ENCODE measurements at places on chromosomes 7 and 10.

DNA sequence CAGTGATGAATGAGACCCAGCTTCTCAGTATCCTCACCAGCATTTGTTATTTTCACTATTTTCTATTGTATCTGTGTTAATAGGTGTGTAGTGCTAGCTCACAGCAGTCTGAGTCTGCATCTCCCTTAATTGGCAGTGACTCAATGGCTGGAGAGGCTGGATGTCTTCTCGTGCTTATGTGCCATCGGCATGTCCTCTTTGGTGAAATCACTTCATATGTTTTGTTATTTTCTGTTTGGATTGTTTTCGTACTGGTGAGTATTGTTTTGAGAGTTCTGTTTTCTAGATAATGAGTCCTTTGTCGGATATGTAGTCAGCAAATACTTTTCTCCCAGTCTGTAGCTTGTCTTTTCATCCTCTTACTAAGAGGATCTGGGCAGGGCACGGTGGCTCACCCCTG, 66.1 kb downstream of the AMZ1 start:
- DNase-seq: no peak

- no peak for DNase-seq
Observed at GRCh38 chr7:32212321-32212720, 142.1 kb upstream of the PDE1C start.

DNA sequence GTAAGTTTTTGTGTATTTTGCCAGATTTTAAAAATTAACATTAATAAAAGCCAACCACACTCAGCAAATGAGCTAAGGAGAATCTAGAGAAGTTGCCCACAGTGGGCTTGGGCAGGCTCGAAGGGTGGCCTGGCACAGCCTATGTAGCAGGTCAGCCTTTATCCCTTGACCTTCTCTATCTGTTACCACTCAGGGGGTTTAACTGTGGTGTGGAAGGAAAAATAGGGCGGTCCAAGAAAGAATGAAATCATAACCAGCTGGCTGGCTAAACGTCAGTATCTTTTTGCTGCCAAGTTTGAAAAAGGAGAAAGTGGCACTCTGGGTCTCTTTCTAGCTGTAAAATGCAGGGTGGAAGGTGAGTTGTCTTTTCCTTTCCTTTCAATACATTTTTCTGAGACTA, 130.3 kb upstream of the ASAH2 start:
- no peak for DNase-seq

DNA sequence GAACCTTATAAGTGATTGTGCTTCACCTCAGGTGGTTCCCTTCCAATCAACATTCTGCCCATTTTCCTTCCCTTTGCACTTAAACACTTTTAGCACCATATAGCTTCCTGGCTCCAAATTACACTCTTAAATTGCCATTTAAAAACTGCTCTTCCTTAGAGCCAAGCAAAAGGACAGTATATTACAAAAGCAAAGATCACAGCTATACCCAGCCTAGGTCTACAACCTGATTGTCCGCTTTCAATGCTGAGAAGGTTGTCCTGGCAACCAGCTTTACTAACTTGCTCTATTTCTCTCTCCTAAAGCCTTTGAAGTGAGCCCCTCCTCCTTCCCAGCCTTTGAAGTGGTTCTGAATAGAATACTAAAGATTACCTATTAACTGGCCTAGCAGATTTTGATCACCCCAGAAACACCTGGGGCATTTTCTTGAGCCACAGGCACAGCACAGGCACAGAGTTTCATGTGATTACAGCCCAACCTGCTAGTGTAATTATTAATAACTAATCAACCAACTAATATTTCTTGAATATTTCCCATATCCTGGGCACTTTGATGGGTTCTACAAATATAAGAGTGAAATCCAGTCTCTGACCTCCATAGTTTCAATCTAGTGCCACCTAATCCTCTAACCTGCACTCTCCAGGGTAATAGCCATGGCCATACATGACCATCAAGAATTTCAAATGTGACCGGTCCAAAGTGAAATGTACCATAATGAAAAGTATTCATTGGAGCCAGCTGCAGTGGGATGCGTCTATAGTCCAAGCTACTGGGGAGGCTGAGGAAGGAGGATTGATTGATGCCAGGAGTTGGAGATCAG, 63.6 kb upstream of the TRIM24 start:
- DNase-seq: no peak

GRCh38 chr10:113369365-113369694, 183.5 kb upstream of the HABP2 start:
- no peak for DNase-seq

DNA sequence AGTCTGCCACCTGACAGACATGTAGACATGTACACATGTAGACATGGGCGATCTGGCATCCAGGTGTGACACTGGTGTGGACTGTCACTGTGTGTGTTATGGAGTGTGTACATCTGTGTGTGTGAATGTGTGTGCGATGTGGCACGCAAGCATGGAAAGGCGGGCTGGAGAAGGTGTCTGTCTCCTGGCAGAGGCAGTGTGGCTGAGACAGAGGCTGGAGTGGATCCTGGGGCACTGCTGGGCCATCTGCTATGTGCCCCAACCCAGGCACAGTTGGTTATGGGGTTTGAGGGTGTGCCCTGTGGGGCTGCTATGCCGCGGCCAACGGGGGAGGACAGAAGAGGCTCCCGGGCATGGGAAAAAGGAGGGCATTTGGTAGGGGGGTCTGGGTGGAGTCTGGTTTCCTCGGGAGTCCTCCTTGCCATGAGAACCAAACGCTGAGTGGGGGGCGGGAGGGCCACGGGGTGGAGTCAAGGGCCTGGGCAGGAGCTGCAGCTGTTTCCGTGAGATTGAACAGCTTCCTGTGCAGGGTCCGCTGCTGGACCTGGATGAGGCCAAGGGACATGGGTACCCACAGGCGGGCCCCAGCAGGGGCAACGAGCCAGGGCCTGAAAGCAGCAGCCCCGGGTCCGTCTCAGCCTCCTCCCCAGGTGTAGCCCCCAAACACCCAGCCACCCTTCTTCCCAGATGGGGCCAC, 1.3 kb downstream of the ELN start:
- no peak for DNase-seq

DNA sequence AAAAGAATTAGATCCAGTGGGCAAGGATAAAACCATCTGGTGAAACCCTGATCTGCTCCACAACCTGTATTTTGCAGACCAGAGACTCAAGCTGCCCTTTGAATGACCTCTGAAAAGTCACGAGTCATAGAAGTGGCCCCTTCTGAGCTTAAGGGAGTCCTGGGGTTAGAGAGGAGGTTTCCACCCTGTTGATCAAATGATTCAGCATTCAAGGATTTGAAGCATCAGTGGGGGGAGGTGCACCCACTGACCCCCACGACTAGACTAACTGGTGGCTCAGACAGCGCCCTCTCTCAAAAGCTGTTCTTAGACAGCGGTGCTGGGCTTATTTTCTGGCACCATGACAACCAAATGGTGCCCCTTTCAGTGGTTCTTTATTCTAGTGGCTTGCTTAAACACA, 44.3 kb downstream of the PLCE1 start:
- no peak for DNase-seq

- no peak for DNase-seq
Observed at GRCh38 chr7:70756789-70757188, 375.2 kb upstream of the GALNT17 start.

GRCh38 chr10:50992972-50993766, 81.1 kb upstream of the PRKG1 start:
- DNase-seq: no peak

DNA sequence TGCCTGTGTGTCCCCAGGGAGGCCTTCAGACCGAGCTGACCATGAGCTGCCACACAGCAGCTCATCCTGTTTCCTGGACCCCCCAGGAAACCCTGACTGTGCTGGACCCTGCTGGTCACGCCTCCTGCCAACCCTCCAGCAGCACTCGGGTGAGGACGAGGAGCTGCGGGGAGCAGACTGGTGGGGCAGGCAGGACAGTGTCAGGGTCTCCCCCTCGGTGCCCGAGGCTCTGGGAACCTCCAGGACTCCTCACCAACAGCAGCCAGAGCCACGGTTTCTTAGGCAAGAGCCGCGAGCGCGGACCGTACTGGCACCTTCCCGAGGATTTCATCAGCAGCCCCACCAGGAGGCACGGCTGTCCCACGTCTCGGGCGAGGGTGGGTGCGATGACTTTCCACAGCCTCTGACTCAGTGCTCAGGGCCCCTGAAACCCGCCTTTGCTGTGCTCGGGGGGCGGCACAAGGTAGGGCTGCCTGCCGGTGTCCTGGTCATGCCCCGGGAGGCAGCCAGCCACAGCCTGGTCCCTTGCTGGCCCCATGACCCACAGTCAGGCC, 186.9 kb downstream of the ELFN1 start:
- peak; percentile 51 for DNase-seq

GRCh38 chr7:70316745-70317144, 718.5 kb downstream of the AUTS2 start:
- DNase-seq: no peak

DNA sequence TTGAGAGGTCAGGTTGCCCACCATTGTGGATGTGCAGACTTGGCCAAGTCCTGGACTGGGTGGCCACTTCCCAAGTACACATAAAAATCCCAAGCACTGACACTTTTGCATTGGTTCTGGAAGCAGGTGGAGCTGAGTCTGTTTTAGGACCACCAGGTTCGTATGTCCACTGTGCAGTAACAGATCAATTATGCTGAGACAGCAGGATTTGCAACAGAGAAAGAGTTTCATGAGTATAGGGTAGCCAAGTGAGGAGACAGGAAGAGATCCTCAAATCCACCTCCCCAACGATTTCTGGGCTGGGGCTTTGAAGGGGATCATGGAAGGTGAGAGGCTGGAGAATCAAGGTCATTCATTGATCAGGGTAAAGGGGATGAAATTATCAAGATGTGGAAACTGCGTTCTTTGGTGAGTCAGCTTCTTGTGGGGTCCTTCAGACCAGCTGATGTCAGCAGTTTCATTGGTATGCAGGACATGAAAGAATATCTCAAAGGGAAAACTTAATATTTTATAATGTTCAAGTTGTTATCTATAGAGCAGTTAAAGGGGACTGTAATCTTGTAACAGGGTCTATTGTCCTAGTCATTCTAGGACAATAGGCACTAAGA, 277.7 kb downstream of the GALNT17 start:
- DNase-seq: no peak

DNA sequence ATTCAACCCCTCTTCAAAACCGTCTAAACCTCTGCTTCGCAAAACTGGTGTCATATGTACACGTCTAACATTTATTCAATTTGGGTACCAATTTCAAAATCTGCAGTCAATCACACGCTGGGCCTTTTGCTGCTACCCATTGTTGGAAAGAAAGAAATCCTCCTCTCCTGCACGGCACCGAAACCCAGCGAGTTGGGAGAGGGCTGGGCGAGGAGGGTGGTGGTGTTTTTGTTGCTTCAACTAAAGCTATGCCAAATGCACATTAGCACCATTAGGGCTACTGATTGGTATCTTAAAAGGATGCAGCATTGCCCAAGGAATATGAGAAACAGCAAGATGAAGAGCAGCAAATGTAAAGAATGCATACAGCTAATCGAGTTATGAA, 7.8 kb downstream of the EBF3 start:
- no peak for DNase-seq
